ENCODE measurements at places on chromosomes 6 and 20.

DNA sequence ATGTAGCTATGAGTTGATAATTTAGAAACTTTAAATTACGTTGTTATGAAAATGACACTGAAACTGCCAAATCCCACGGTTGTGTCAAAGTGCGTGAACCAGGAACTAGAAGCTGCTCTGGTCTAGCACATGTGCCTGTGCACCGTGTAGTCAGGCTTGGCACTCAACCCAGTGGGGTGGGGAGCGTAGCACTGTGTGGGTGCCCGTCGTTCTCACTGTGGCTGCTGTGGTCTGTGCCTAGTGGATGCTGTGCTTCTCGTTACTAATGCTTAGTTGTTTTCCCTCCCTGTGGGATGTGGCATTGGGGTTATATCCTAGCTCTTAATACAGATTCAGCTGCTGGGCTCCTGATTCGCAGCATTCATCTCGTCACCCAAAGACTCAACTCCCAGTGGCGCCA is 46.2 kb upstream of the ADIG start:
- no peak for DNase-seq

DNA sequence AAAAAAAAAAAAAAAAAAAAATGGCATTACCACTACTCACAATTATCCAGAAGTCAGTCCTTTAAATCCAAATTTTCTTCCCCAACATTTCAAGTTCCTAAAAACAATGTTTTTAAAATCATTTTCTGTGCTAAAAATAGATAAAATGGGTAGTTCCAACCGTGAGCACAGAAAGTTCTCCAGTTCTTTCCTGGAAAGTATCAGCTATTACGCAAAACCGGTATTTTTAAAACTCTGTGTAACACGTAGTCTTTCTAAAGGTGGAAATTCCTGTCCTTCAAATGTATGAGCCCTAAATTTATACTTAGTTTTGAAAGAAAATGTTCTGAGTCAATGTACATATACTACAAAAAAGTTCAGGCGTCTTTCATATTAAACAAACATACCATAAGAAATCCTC is 83.5 kb upstream of the SCAF8 start:
- DNase-seq: no peak

GRCh38 chr6:12324099-12324498 is 33.9 kb downstream of the EDN1 start:
- DNase-seq: peak; percentile 100

GRCh38 chr6:117469791-117470190 is 12.7 kb upstream of the DCBLD1 start:
- DNase-seq: no peak

- no peak for DNase-seq
Observed at GRCh38 chr6:35512006-35512405, 690 bp downstream of the TULP1 start.

DNA sequence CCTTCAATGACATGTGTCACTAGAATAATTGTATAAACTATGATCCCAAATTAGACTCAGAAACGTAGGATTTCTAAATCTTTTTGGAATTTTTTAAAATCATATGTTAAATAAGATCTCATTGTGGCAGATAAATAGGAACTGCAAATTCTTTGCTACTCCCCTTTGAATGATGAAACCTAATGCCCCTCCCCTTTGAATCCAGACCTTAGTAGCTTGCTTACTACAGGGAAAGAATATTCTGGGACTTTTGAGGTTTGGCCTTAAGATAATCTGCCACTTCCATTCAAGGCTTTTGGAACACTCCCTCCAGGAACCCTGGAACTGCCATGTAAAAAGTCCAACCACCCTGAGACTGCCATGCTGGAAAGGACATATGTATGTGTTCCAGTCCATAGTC is 7.1 kb downstream of the TDP2 start:
- DNase-seq: no peak

Data from M059J (cell line).